ENCODE measurements at places on chromosomes 7 and 10. TPM values are rescaled to one million over a fixed set of nuclear protein-coding genes. Genes with fewer than 3 reads are reported as not detected.

The PDGFA gene
- total RNA-seq = 31.2 TPM

The FOXI2 gene
- not detected for total RNA-seq

The SGMS1 gene
- 28.0 TPM for total RNA-seq

The DENND2A gene
- total RNA-seq = 0.25 TPM

The MLXIPL gene
- 1.3 TPM for total RNA-seq

The PKD2L1 gene
- not detected for total RNA-seq

All from A549 treated with CpdA at 1 μM for 4 hours (cell line).